ENCODE measurements at places on chromosomes 2 and 18.

GRCh38 chr2:6495466-6495865 lies 370.2 kb downstream of the CMPK2 start:
- no peak for DNase-seq

GRCh38 chr2:7517088-7517487 lies 599.9 kb downstream of the RNF144A start:
- DNase-seq = no peak

- DNase-seq = no peak
These were observed 101.2 kb downstream of the CDK15 start for GRCh38 chr2:201907563-201907881.

DNA sequence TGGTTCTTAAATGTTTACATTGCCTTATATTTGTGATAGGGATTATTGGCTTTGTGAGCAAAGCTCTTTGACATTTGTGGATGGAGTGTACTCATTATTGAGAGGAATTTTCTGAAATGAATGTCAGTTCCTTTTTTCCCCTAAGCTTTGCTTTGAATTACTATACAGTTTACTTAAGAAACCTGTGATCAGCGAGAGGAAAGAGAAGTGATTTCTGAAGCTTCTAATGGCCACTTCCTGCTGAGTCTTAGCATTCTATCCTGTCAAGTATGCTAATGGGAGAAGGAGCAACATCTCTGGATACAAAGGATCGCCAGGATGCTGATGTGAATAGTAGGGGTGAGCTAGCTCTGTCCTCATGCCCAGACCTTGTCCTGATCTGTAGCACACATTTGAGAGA lies 47.8 kb upstream of the MGAT5 start:
- no peak for DNase-seq

DNA sequence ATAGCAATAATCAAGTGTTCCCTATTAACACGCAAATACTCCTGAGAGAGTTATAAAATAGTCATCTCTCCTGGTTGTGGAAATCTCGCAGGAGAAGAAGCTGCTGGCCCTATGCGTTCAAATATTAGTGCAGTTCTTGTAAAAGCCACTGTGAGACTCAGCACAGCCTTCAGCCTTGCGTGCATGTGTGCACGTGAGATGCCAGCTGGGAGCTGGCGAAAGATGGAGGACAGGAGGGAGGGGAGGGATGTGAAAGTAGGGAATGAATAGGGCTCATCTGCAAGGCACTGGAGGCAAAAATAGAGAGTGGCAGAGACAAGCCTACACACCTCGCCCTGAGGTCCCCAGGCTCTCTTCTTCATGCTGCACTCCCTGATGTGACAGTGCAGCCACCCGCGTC lies 126.5 kb downstream of the INO80D start:
- no peak for DNase-seq

DNA sequence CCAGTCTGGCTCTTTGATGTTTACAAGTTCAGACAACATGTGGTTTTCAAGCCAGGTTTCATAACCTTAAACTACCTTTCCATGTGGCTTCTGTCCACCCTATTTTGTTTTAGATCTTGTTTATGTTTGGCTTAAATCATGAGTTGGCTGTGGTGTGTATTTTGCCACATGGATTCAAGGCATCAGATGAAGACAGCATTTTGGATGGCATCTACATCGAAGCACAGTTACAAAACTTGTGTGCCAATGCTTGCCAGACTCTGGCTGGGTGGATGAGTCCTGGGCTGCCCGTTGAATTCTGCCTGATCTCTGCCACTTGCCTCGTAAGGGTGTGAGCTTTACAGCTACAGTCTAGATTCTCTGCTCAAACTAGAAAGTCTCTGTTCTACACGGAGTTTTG lies 335.3 kb downstream of the MYCN start:
- no peak for DNase-seq

- no peak for DNase-seq
These were observed 305.7 kb upstream of the SETBP1 start for GRCh38 chr18:44374966-44375365.

- DNase-seq = no peak
These were observed 33.5 kb downstream of the DAPL1 start for GRCh38 chr2:158828378-158829164.

- DNase-seq = no peak
These were observed 65.9 kb downstream of the INSIG2 start for GRCh38 chr2:118154176-118154575.

DNA sequence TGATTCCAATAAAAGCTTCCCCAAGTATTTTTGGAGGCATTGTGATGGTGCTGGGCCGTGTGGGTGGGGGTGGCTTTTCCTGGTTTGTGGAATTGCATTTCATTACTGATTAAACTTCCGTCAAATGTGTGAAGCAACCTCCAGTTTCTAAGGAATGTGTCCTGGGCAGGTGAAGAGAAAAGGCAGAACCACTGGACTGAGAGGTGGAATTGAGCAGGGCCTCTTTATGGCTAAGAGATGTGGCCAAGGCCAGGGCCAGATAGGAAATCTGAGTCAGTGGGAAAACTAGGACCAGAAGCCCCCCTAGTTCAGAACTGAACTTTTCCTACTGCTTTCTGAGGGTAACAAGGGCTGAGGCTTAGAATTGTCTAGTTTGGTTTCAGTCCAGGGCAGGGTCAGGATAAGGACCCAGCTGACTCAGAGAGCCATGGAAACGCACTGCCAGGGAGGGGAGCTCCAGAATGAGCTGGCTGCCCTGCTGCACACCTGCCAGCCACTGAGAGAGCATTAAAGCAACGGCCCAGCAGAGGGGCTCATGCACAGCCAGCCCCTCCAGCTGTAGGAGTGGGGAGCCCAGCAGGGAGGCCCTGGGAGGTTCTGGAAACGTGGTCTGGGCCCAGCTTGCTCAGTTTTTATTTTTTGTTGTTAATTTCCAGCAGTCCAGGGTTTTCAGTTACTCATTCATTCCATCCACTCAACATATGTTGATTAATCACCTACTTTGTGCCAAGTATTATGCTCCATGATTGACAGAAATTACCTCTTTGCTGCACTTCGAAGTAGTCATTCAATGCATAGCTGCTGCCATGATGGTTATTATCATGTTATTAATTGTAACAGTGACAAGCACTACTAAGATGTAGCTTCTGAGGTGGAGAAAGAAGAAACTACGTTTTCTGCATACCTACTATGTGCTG lies 156.1 kb downstream of the MSH2 start:
- DNase-seq = no peak

GRCh38 chr2:120678251-120678650 lies 57.4 kb upstream of the GLI2 start:
- no peak for DNase-seq

- DNase-seq = no peak
These were observed 69.9 kb downstream of the SH3BP4 start for GRCh38 chr2:235021752-235022151.

GRCh38 chr2:66446941-66447340 lies 12.0 kb downstream of the MEIS1 start:
- no peak for DNase-seq

DNA sequence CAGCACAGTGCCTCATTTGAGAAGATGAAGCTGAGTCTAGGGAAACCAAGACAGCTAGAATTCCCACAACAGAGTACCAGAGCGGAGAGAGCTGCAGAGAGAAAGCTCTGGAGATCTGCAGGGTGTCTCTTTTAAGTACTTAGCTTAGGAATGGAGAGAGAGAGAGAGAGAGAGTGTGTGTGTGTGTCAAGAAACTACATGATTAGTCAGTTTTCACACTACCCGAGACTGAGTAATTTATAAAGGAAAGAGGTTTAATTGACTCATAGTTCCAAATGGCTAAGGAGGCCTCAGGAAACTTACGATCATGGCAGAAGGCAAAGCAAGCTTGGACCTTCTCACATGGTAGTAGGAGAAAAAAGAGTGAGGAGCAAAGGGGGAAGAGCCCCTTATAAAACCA lies 64.0 kb downstream of the HIBCH start:
- no peak for DNase-seq

DNA sequence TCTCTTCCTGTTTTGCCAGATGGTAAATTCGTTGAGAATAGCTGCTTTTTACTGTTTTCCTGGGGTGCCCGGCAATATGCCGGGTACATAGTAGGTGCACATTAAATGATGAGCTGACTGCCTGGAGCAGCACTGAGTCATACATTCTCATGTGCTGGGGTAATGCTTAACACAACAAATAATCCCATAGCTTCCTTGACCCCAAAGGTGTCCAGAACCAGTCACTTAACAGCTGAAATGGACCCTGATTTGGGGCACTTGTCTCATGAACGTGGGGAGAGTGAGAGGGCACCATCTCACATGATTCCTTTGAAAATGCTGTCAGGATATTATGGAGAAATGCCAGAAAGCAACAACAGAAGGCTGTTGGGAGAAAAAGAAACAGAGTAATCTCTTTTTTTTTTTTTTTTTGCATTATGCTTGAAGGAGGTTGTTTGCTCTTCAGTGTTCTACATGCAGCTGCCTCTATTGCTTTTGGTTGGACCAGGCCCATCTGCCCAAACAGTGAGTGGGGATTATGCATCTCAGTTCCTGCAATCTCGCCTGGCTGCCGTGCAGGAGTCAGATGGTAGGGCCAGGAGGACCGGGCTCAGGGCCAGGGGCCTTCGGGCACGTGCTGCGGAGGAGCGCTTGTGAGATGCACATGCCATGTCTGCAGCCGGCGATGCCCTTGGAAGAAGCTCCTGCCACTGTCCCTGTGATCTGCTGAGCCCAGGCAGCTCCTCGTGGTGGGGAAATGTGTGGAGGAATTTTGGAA lies 162.1 kb downstream of the SH3RF3 start:
- no peak for DNase-seq

GRCh38 chr2:75716406-75716805 lies 5.7 kb upstream of the GCFC2 start:
- DNase-seq = no peak

- DNase-seq = no peak
These were observed 2.4 kb upstream of the NEDD4L start for GRCh38 chr18:58041633-58042032.

DNA sequence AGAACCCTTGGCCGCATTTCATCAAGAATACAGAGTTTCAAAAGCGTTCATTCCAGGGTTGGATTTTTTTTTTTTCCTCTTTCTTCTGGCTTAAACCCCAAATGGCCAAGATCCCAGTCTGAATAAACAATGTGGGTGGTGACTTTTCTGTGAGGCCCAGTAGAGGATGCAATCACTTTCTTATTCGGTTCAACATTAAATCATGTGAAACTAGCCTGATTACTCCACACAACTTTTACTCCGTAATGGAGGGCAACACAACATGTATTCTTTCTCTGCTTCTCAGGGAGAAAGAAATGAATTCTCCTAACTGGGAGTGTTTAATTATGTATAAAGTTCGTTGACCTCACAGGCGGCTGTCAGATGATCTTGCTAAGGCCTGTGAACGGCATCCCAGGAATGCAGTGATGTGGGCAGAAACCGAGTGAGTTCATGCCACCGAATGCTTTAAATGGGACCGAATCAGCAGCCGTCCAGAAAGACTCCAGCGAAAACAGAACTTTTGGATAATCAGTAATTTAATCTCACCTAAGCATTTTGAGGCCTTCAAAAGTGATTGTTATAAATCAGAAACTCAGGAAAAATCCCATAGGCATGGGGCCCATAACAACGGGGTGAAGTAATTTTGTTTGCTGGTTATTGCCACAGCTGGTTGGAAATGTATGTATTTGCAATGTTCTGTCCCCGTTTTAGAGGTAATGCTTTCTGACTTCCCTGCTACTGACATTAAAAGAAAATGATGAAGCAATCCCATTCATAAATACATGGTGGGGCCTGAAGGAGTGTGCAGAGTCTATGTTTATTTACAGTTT lies 81.5 kb downstream of the BCL2 start:
- no peak for DNase-seq

- no peak for DNase-seq
These were observed 25.7 kb downstream of the TUBB6 start for GRCh38 chr18:12333506-12334290.

GRCh38 chr18:3262234-3263131 lies 550 bp downstream of the MYL12B start:
- no peak for DNase-seq

- no peak for DNase-seq
These were observed 52.5 kb downstream of the RHOB start for GRCh38 chr2:20499387-20499786.

GRCh38 chr2:49288113-49288705 lies 133.9 kb upstream of the FSHR start:
- DNase-seq = no peak

DNA sequence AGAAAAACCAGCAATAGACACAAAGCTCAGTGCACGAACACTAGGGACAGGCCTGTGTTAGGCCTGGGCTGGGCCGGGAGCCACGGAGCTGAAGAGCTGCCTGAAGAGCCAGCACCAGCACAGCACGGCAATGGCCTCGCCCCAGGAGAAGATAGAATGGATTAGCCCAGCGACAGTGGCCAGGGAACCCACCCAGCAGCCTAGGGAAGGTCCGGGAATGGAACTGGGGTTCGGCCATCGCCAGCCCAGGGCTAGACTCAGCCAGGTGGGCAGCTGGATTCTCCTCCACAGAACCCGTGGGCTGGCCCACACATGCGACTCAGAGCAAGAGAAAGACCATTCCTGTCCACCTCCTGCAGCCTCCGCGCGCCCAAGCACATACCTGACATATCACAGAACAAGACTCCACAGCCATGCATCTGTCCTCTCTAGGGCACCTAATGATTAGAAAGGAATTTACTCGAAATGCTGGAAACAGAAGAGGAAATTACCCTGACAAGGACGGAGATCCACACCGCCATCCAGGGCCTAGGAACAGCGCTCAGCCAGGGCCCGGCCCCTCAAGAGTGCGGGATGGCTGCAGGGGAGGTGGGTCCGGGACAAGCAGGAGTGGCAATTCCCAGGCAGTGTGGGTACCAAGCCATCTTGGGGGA lies 82.8 kb downstream of the TMEM18 start:
- no peak for DNase-seq

DNA sequence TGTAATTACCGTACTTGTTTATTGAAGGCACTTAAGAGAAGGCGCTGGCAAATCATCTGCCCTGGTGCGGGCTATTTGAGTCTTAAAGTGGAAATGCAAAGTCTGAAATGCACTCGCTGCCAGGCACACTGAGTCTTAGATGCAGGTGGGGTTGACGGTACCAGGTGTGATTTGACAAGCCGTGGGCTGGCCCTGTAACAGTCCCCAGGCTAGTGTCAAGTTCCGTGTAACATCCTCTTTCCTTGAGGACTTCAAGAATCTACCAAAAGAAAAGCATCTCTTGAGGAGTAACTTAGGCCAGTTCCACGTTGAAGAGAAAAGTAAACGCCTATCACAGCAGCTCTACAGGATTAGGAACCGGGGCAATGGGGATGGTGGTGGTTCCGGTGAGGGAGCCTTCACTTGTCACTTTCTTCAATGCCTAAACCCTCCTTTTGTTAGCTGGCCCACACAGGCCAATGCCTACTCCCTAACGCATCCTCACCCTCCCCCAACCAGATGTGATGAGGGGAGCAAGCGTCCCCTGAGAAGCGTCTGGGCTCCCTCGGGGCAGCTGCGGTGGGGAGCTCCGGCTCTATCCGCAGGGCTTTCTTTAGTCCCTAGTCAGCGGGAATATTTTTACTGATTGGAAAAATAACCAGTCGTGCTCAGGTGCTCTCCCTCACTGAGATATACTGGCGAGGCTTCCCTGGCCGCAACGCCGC lies 1.5 kb upstream of the UGP2 start:
- no peak for DNase-seq

GRCh38 chr2:159736048-159736447 lies 23.7 kb downstream of the MARCHF7 start:
- no peak for DNase-seq

- DNase-seq = no peak
These were observed 40.7 kb downstream of the ONECUT2 start for GRCh38 chr18:57475903-57476302.

Measured in stimulated activated CD4-positive, alpha-beta T cell treated with anti-CD3 and anti-CD28 coated beads, Interleukin-15, amount 100 ng/mL, for 1 hour (primary cell).